CD14-positive monocyte (primary cell): ENCODE measurements at places on chromosomes 7 and 10.

DNA sequence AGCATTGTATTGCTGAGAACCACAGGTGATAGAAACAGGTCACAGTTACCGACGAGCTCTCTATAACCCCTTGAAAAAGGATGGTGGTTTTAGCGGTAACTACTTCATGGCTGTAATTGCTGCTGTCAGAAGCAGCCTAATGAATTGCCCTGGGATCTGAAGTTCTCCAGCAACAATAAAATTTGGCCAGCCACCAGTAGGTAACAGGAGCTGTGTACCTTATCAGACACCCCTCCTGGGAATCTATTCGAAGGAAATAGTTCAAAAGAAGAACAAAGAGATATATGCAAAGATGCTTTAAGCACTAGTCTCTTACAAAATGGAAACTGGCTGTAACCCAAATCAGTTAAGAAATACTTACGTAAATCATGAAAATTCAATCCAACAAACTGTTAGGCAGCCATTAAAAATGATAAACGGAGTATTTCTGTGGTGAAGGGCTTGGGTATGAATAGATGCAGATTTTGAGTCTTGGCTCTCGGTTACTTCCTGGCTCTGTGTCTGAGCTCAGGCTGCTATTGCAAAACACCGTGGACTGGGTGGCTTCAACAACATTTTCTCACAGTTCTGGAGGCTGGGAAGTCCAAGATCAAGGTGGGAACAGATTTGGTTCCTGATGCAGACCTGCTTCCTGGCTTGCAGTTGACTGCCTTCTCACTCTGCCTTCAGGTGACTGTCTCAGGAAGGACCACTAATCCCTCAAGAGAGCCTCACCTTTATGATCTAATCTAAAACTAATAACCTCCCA, 1.6 kb downstream of the MSRB2 start:
- peak; percentile 29 for DNase-seq

DNA sequence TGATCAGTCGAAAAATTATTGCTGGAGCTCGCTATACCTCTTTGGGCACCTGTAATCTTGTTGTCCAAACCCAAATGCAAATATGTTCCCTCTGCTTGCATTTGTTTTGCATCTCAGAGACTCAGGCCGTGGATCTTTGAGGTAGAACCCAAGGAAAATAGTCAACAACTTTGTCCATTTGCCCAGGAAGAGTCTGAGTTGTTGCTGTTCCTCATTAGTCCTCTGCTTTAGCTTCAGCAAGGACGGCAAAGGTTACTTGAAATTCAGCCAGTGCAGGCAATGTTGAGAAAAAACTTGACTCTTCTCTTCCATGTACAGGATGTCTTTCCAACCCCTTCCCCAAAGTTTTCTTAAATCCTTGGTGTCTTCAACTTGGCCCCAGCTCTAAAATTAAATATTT, 45.8 kb downstream of the PDK4 start:
- DNase-seq = no peak

DNA sequence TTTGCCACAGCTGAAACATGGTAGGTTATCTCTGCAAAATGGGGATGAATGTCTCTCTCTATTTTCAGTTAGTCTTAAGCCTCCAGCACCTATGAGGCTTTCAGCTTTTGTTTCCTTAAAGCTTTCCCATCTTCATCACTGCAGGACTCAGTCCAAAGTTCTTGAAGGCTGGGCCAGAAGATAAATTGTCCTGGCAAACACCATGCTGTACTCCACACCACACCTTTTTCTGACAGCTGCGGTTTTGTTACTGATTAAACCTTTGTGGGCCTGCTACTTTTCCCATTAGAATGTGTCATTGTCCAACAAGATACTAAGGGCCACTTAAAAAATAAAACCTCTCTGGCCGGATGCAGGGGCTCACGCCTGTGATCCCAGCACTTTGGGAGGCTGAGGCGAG, 87.2 kb upstream of the A1CF start:
- DNase-seq = no peak

GRCh38 chr7:28748346-28748745, 209.8 kb downstream of the TRIL start:
- no peak for DNase-seq

- peak; percentile 65 for DNase-seq
These were observed 14.5 kb downstream of the C7orf57 start for GRCh38 chr7:48049850-48050249.

- DNase-seq = no peak
These were observed 170.6 kb upstream of the GRB10 start for GRCh38 chr7:50953303-50953702.

- DNase-seq = no peak
These were observed 368.2 kb upstream of the NPVF start for GRCh38 chr7:25596443-25596842.

DNA sequence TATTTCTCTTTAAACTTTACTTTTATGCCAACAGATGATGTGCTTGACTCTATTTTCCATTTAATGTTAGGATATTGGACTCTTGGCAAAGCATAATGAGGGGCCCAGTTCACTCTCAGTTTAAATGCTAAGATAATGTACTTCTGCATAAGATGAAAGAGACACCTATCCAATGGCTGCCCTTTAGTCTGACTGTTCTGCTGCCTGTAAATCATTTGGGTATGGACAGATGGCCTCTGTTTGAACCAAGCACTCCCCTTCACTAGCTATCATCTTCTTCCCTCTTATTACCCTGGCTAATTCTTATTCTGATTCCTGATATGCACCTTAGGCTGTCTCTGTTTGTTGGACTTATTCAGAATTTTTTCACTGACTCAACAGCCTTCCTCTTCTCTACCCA, 72.1 kb downstream of the SEM1 start:
- no peak for DNase-seq

DNA sequence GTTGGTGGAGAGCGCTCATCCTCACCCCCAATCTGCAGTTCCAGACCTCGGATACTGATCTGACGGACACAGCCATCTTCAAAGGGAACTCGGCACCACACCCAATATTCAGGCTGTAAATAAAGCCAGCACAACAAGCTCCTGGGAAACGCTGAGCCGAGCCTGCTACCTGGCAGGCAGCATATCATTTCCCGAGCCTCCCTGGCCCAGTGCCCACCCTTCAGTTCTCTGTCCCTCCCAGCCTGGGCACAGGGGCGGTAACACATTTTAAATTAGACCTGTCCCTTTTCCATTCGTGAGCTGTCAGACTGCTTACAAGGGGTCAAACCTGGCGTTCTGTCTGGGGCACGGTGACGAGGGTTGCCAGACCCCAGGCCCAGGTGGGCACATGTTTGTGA, 250.5 kb downstream of the ARHGAP12 start:
- no peak for DNase-seq

DNA sequence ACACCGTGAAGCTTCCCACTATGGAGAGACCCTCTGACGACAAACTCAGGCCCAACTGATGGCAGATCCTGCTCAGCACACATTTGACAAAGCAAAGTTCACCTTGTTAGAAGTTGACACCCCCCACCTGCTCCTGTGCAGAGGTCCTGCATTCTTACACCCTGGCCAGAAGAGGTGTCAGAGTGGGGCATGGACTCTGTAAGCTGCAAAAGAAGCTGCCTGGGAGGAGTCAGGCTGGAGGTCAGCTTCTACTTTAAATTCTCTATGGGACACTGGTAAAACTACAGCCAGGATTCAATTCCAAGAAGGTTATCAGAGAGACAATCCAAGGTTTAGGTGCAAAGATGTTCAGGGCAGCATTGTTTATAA, 20.0 kb upstream of the TNS3 start:
- DNase-seq = no peak

DNA sequence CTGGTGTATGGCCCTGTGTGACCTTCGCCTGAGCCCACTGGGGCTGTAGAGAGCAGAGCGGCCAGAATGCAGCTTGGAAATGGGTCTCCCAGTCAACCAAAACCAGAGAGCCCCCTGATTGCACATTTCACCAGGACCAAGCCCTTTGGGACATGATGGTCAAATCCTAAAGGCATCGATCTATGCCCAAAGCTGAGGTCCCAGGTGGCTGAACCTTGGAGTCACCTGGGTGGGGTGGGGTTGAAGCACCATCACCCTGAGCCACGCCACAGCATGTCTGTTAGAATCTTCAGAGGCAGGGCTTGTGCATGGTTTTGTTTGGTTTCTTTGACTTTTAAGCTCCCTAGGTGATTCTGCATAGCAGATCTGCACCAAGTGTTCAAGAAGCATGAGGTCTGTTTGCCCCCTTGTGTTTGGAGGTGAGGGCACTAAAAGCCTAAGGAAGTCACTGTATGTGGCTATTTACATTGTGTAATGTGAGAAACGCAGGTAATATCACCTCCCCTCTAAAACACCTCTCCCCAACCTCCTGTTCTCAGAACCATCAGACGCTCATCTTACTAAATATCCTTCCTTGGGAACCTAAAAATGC, 9.6 kb downstream of the PKD1L1 start:
- no peak for DNase-seq

GRCh38 chr10:100983868-100984671, 3.2 kb downstream of the MRPL43 start:
- no peak for DNase-seq

DNA sequence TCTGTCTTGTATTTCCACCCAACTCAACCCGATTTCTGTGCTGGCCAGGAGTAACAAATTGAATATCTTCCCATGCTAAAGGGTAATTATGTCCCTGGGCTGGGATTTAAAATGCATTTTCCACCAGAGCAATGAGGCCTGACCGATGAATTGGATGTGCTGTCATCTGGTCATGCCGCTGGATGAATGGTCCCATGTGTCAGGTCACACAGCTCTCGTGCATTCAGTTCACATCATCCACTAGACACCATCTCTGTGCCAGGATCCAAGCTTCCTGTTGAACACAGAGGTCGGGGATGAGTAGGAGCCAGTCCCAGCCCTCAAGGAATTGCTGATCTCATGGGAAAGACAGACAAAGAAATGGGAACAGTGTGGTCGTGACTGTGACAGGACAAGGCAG, 200.8 kb downstream of the ADRA2A start:
- no peak for DNase-seq

DNA sequence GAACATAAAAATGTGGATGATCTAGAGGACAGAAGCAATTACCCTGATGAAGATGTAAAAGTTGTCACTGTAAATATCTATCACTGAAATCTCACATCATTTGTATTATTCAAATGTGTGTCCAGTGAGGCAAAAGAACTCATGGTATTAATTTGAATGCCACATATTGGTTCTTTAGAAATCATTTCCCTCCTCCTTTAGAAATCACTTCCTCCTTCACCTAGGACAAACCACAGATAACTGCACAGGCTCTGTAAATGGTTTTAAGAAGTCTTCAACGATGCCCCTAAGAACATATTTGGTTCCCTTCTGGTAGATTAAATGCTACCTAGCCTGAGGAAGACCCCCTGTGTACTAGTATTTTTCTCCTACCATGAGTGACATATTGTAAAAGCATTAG, 33.1 kb upstream of the ZNF518A start:
- DNase-seq = no peak

DNA sequence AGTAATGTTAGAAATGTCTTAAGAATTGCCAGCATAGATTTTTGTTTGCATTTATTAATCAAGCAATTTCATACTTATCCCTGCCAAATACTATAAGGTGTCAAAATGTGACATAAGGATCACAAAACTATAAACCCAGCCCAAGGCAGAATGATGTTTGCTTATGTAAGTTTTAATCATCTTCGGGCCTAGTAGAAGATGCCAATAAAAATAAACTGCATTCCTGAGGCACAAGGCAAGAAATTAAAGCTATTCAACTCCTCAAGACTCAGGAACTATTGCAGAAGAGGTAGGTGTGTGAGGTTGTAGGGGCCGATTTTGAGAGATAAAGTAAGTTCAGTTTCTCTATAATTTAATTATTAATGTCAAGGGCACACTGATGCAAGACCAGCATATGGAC, 189.4 kb upstream of the AHR start:
- DNase-seq = no peak

DNA sequence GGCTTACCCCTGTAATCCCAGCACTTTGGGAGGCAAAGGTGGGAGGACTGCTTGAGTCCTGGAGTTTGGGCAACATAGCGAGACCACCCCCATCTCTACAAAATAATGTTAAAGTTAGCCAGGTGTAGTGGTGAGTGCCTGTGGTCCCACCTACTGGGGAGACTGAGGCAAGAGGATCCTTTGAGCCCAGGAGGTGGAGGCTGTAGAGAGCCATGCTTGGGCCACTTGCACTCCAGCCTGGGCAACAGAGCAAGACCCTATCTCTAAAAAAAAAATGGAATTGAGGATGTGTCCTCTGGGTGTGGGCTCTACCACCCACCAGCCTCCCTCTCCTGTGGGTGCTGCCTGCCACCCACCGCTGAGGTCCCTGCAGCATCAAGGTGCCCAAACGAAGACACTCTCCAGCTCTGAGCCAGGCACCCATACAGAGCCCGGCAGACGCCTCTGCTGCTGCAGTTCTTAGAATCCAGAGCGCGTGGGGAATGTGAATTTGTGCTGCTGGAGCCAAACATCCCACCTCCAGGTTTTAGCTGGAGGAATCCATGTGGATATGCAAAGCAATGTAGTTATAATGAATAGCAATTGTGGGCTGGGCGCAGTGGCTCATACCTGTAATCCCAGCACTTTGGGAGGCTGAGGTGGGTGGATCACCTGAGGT, 176.0 kb upstream of the TNRC18 start:
- DNase-seq = no peak

GRCh38 chr10:130053561-130053960, 57.1 kb downstream of the C10orf143 start:
- DNase-seq = no peak

DNA sequence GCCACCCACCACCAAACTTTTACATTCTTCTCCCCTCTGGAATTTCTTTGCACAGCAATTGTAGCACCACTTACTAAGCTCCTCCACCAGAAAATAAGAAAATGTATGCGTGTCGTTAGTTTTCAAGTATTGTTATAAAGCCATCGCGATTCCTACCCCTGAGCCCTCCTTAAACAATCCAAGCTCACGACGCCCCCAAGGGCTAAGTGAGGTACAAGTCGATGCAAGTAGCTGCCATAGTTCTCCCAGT, 1.3 kb downstream of the FRAT2 start:
- DNase-seq = no peak

- no peak for DNase-seq
These were observed 161.4 kb downstream of the ARID5B start for GRCh38 chr10:62062752-62063512.

GRCh38 chr7:157686285-157686894, 349.6 kb downstream of the DNAJB6 start:
- no peak for DNase-seq

DNA sequence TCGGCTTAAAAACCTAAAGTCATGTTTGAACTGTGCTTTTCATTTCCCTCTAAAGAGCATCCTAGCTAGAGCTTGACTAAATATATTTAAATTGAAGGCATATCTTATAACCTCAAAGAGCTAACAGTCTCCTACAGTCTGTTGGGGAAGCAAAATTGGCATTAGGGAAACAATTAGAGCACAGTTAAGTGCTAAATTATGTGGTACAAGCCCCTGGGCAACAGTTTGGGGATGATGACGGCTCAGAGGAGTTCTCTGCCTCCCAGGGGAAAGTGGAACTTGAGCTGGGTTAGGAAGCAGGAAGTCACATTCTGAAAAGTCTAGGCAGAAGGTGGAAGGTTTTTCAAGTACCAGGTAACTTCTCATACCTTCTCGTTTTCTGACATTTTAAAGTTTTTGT, 18.6 kb upstream of the GOT1 start:
- no peak for DNase-seq

DNA sequence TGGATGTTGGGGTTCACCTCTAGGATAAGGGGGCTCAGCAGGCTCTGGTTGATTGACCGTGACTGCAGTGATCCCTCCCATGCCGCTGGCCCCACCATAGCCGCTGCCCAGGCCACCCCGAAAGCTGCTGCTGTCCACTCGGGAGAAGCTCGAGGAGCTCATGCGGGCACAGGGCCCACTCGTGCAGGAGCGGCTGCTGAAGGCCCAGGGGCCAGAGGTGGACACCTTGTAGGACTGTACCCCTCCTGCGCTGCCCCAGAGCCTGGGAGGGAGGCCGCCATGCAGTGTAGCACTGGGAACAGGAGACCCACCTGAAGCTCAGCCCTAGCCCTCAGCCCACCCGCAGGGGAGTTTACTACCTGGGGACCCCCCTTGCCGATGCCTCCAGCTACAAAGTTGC, 70.0 kb downstream of the CHRM2 start:
- no peak for DNase-seq
